Glutamatergic neuron (in vitro differentiated cells): ENCODE measurements at places on chromosomes 5 and 9. TPM values are rescaled to one million over a fixed set of nuclear protein-coding genes. Genes with fewer than 3 reads are reported as not detected.

PPP1R26 gene
- 22.2 TPM for total RNA-seq

LRRTM2 gene
- total RNA-seq = 28.9 TPM

TMEM174 gene
- total RNA-seq = not detected

DNA sequence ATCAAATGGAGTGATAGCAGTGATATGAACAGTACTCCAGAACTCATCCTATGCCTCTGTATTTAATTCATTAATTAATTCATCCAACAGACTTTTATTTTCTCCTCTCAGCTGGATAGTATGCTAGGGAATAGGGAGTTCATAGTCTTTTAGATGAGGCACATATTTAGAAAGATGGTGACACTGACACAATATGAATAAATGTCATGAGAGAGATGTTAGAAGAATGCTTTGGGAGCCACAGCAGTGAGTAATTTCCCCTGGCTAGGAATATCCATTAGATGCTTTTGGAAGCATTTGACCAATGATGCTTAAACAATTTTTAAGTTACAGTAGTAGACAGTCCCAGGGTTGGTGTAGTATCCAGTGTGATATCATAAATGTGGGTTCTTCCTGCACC lies 428.7 kb upstream of the SGCD start:
- DNase-seq = no peak

GRCh38 chr9:107431461-107431860 lies 58.1 kb downstream of the KLF4 start:
- DNase-seq = no peak

DNA sequence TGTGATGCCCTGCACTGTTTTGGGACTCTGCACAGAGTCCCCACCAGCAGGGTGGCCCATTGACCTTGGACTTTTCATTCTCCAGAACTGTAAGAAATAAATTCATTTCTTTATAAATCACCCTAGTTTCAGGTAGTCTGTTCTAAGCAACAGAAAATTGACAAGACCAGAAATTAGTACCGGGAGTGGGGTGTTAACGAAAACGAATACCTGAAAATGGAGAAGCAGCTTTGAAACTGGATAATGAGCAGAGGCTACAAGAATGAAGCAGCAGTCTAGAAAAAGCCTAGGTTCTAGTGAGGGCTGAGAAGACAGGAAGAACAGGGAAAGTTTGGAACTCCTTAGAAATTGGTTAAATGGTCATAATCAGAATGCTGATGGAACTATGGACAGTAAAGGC lies 2.1 kb upstream of the MCC start:
- no peak for DNase-seq

DNA sequence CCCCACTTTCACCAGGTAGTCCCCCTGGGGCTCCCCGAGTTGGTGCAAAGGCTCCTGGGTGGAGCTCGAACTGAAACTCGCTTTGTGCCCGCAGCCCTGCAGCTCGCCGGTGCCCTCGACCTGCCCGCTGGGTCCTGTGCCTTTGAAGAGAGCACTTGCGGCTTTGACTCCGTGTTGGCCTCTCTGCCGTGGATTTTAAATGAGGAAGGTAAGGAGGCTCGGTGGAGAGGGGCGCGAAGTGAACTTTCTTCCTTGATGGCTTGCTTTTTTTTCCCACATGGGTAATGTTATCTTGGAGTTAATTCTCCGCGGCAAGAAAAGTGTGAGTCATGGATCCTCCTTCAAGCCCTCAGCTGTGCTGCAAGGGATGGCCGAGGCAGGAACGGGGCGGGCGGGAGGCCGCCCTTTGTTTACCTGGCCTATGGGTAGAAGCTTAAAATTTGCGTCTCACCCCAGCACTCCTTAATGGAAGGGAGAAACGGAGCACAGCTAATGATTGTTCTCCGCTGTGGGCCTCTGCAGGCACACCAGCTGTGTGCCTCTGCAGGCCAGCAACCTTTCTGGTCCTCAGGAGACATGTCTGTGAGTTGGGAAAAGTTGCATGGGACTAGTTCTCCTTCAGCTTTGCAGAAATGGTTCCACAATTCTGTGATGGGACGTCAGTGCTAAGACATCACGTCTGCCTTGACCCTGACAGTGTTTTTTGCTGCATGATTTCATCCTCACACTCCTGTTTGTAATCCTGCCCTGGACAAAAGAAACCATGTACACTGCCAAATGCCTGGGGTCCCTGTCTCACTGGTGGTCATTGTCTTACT lies 1.1 kb downstream of the MAMDC2 start:
- DNase-seq = no peak
